ENCODE measurements at places on chromosomes 4 and X. TPM values are rescaled to one million over a fixed set of nuclear protein-coding genes. Genes with fewer than 3 reads are reported as not detected.

Gene SSX3
- not detected for total RNA-seq

Gene GALNTL6
- 0.10 TPM for total RNA-seq

Gene CT45A2
- not detected for total RNA-seq

Gene NLGN4X
- not detected for total RNA-seq

Gene EGF
- total RNA-seq = 0.21 TPM

Gene SMPX
- total RNA-seq = not detected

Gene MAGEB10
- not detected for total RNA-seq

Gene FAT1
- 188 TPM for total RNA-seq

Gene OTC
- not detected for total RNA-seq

Gene EPGN
- total RNA-seq = not detected

Gene SLC25A31
- total RNA-seq = not detected

Gene SLC39A8
- 11.7 TPM for total RNA-seq

Gene AFM
- total RNA-seq = not detected

Gene REPS2
- total RNA-seq = 0.32 TPM

All from A549 treated with RU486 at 1 μM for 4 hours (cell line).